ENCODE measurements at places on chromosomes 7 and 10.

GRCh38 chr10:51759896-51760534, 60.6 kb upstream of the CSTF2T start:
- DNase-seq: no peak

DNA sequence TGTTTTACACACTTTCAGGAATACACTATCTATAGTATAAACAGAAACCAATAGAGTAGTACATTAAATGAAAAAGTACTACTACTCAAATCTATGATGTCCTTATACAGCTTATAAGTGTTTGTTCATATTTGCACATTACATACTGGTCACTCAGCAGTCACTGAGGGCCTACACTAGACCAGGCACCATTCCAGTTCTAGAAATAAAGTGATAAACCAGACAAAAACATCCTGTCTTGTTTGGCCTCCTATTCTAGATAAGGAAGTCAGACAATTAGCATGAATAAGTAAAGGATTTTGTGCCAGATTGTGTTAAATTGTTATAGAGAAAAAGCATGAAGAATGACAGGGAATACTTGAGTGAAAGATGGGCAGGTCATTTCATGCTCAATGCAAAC, 219.0 kb downstream of the CRPPA start:
- DNase-seq: no peak

GRCh38 chr7:29888006-29888405, 81.7 kb downstream of the WIPF3 start:
- no peak for DNase-seq

DNA sequence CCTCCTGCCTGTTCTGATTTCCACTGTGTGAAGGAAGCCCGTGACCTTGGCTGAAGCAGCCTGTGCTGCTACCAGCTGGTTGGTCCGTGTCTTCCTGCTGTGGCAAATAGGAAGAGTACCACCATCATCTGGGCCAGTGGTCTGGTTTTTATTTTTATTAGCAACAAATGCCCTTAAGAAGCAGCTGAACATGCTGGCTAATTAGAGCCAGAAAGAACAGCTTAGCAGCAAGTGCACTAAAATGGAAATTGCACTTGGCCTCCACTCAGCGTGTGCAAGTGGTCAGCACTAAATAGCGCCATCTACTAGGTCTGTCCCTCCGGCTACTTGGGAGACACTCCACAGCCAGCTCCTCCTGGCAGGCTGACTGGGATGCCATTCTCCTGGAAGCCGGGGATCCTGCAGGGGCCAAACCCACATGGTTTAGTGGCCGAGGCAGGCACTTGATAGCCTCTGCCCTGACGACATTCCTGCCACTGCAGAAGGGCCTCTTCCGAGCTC, 690.3 kb upstream of the FOXK1 start:
- DNase-seq: no peak

DNA sequence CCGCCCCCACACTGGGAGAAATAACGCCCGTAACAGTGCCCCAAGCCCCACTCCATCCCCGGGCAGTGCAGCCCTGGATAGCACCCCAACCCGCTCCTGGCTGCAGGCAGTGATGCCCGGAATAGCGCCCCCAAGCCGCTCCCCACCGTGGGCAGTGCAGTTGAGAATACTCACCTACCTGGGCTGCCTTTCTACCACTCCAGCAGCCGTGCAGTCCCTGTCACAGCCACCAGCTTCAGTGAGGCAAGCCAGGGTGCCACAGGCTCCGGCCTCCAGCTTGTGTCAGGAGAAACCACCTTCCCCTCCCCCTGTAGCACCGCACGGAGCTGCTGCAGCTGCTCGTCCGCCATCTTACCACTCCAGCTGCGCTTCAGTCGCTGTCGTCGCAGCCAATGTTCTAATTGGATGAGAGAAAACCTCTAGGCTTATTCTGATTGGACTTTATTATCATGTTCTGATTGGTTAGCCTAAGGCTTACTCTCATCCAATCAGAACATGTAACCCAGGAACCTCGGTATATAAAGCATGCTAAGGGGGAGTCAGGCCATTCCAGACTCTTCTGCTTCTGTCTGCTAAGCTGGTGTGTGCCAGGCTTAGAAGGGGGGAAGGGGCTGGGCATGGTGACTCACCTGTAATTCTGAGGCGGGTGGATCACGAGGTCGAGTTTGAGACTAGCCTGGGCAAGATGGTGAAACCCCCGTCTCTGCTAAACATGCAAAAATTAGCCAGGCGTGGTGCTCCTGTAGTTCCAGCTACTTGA, 53.2 kb upstream of the ZNF33B start:
- peak; percentile 66 for DNase-seq

DNA sequence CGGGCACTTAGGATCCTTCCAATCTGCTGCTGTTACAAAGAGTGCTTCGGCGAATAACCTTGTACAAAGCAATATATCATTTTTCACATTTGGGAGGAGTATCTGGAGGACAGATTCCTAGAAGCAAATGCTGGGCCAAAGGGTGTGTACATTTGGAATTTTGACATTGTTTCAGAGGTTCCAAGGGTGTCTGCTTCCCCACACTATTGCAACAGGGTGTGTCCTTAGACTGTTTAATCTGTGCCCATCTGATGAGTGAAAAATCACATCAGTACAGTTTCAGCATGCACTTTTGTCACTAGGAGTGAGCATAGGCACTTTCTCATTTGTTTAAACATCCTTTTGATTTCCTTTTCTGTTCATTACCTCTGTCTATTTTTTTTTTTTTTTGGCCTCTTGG, 8.6 kb upstream of the ELFN1 start:
- no peak for DNase-seq

DNA sequence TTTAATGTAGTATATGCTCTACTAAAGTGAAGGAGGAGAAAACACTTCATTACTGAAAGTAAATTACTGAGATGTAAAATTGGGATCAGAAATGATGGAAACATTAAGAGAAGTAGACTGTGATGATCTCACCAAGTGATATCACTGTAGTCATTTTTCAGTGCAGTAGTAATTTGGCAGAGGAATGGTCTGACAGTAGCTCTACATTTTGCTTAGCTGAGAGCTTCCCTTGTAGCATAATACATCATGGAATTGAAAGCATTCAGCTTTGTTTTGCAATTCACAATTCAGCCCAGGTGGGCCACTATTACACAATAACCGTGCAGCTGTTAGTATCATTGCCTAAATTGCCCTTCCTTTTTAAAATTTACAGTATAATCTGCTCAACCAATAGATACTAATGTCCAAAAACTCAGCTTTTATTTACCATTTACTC, 19.4 kb upstream of the CABCOCO1 start:
- DNase-seq: no peak

- no peak for DNase-seq
These were observed 2.0 kb downstream of the NFKB2 start for GRCh38 chr10:102397222-102398171.

- peak; percentile 11 for DNase-seq
These were observed 48.3 kb downstream of the BAIAP2L1 start for GRCh38 chr7:98352621-98353020.

DNA sequence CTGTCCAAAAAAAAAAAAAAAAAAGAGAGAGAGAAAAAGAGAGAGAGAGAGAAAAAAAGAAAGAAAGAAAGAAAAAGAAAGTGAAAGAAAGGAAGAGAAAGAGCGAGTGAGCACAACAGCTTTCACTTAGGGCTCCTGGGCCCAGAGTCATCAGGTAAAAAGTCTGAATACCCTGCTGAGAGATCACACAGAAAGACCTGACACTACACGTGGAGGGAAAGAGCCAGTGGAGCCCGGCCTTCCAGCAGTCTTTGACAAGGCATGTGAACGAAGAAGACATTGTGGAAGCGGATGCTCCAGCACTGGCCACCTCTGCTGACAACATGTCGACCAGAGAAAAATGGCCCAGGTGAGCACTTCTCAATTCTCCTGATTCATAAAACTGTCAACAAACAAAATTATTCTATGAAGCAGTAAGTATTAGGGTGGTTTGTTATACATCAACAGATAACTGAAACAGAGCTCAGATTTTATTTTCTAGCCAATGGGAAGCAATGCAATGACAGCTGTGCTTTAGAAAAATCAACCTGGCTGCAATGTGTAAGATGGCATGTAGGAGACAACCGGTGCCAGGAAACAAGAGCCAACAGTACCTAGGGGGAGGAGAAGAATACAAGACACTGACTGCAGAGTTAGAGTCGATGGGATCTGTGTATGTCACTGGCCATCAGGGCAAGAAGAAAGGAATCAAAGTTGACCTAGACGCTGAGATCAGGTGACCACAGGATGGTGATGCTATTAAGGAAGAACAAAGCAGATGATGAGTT, 4.4 kb downstream of the RNF216 start:
- DNase-seq: no peak

- no peak for DNase-seq
These were observed 62.7 kb downstream of the LANCL2 start for GRCh38 chr7:55427800-55428199.

DNA sequence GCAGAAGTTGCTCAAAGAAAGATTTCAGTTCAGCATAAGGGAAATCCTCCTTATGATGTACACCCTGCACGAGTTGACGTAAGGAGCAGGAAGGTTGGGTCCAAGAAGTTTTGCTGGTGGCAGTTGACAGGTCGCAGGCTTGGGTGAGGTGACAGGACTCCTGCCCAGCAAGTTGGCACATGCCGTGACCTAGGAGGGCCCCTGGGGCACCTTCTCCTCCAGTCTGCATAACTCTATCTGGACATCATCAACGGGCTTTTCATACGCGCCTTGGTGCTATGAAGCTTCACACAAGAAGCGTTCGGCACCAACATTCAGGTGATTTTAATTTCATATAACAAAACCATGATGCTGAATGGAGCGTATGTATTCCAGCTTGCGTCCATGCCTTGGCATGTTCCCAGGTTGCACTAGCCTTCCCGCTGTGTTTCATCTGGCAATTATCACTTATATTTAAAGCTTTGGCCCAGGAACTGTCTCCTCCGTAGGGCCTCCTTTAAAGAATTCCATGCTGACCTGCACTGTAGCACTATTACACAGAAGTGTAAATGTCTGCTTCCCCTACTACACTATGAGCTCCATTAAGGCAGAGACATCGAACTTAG, 651.6 kb upstream of the FOXK1 start:
- no peak for DNase-seq

- DNase-seq: no peak
These were observed 173.8 kb downstream of the PARD3 start for GRCh38 chr10:34641147-34641912.

DNA sequence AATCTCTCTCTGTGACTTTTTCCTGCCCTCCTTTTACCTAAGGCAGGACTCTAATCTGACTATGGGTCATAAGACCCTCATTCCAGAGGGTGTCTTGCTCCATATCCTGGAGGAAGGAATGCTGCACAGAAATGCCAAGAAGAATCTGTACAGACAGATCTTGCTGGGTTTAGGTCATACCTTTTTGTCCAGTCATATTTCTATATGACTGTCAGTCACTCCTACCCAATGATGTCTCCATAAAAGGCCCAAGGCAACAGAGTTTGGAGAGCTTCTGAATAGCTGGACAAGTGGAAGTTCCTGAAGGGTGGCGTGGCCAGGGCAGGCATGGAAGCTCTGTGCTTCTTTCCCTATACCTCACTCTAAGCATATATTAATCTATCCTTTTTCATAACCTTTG, 47.5 kb downstream of the FEZF1 start:
- DNase-seq: no peak

GRCh38 chr10:36473122-36473521, 652.3 kb upstream of the ANKRD30A start:
- DNase-seq: no peak

DNA sequence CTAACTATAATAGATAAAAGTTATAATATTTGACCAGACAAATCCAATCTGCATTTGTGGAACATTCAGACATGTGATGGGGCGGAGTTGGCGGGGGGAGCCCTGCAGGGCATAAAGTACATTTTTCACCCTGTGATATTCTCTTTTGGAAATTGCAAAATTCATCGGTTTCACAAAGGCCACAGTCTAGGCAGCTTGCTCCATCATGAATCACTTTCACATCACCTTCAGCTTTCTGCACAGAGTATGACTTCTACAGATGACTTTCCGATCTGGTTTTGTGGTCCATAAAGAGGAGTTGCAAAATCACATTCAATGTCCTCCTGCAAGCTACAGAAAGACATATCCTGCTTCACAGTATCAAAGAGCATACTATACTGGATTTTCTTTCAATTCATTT, 51.4 kb upstream of the APBB1IP start:
- no peak for DNase-seq

DNA sequence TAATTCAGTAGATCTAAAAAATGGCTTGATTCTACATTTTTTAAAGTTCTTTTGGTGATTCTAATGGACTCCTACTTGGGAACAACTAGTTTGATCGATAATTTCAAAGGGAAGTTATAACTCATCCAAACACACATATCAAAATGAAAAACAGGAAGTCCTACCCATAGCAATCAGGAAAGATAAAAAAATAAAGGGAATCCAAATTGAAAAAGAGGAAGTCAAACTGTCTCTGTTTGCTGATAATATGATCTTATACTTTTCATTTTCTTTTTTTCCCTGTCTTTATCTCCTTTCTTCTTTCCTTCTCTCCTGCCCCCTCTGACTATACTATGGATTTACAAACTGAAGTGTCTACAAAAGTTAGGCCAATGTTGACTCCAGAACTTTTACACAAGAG, 118.8 kb downstream of the IQUB start:
- no peak for DNase-seq

GRCh38 chr10:14727465-14727864, 47.2 kb downstream of the FAM107B start:
- no peak for DNase-seq

GRCh38 chr10:98536551-98536950, 89.8 kb upstream of the HPS1 start:
- DNase-seq: no peak

GRCh38 chr10:129277084-129277483, 190.0 kb upstream of the MGMT start:
- no peak for DNase-seq

DNA sequence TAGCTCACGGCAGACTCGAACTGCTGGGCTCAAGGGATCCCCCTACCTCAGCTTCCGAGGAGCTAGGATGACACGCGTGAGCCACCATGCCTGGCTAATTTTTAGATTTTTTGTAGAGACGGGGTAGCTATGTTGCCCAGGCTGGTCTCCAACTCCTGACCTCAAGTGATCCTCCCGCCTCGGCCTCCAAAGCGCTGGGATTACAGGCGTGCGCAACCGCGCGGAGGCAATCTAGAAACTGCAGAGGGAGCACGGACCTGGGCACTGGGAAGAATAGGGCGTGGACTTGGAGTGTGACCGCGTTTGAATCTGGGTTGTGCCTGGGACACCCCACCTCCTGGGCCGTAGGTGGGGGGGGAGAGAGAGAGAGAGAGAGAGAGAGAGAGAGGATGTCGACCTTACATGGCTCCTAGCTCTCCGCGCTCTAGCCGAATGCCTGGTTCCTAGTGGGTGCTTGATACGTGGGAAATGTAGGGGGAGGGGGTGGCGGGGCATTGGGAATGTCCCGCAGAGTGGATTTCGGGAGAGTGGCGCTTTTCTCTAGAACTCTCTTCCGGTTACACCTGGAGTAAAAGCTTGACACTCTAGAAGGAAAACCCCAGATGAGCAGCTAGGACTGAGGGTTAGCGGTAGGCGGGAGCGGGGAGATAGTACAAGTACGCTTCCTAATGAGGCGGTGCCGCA, 1.2 kb upstream of the MAP3K8 start:
- no peak for DNase-seq
